Smooth muscle cell of the umbilical artery (primary cell): ENCODE measurements at places on chromosomes 7 and 10. TPM values are rescaled to one million over a fixed set of nuclear protein-coding genes. Genes with fewer than 3 reads are reported as not detected.

Gene AKR1C8
- total RNA-seq: not detected in 2 replicates

Gene NPTX2
- 0.69 and 1.5 TPM in 2 replicates for total RNA-seq

Gene MPP7
- 0.59 and 1.3 TPM in 2 replicates for total RNA-seq

Gene PLA2G12B
- total RNA-seq: not detected in 2 replicates

Gene MMRN2
- 2.4 and 3.0 TPM in 2 replicates for total RNA-seq

Gene PDLIM1
- 5.6 and 7.9 TPM in 2 replicates for total RNA-seq

Gene SLC29A3
- total RNA-seq: 0.89 and 1.2 TPM in 2 replicates

Gene SPDYE2
- total RNA-seq: not detected in 2 replicates

Gene AMPH
- total RNA-seq: 1.4 and 2.4 TPM in 2 replicates

Gene BLOC1S2
- total RNA-seq: 63.1 and 68.6 TPM in 2 replicates

Gene SHH
- total RNA-seq: not detected in 2 replicates

Gene ARHGEF35
- 0.37 and 0.59 TPM in 2 replicates for total RNA-seq

Gene GLI3
- total RNA-seq: 7.2 and 7.7 TPM in 2 replicates
